ENCODE measurements at places on chromosomes 12 and 14.

DNA sequence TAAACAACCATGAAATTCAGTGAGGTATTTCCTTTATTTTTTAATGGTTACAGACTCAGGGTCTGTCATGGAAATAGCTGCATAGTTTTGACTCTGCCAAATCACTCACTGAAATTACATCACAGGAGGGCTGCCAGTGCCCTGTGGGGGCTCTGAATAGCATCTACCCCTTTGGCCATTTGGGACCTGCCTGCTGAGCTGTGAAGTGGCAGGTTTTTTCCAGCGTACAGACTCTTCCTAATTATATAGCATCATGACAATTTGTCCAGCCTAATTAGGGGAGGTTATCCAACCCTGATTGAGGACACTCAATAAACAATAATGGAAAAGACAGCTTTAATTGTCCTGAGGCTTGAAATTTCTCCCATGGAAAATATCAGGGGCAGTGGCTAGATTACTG is 1.8 kb upstream of the COCH start:
- no peak for ATAC-seq

GRCh38 chr12:632102-632696 is 31.0 kb downstream of the NINJ2 start:
- ATAC-seq = peak; percentile 90

- ATAC-seq = no peak
Observed at GRCh38 chr14:64249363-64249762, 44.8 kb downstream of the ESR2 start.

DNA sequence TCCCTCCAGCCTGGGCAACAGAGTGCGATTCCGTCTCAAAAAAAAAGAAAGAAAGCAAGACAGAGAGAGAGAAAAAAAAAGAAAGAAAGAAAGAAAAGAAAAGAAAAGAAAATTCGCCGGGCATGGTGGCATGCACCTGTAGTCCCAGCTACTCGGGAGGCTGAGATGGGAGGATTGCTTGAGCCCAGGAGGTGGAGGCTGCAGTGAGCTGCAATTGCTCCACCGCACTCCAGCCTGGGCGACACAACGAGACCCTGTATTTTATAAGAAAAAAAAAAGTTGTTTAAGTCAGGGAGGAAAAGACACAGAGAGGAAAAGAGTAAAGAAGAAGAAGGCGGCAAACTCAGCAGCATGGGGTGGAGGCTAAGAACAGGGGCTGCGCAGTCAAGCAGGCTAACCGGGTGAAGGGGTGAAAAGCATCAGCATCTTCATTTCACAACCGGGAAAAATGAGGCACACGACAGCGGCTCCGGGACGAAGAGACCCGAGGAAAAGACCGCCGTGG is 557 bp upstream of the FICD start:
- peak; percentile 16 for ATAC-seq

- peak; percentile 90 for ATAC-seq
Observed at GRCh38 chr12:90940872-90941499, 14.0 kb downstream of the CCER1 start.

- ATAC-seq = no peak
Observed at GRCh38 chr12:104641862-104642261, 185.1 kb downstream of the CHST11 start.

DNA sequence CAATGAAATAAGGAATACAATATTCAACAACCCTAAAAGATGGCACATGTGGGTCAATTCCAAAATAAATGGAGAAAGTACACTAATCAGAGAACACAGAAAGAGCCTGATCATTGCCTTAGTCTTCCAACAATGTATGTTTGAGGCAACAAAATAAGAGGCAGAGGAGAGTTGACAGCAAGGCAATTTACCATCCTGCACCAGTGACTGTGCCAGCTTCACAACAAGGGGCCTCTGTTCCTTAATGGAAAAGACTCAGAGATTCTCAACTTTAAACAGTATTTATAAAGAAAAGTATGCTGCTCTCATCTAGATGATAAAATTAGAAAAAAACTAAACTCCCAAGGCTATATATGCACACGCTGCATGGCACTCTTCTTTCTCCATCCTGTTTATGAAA is 25.9 kb downstream of the EPS8 start:
- ATAC-seq = no peak

GRCh38 chr12:71610031-71610795 is 53.4 kb downstream of the ZFC3H1 start:
- ATAC-seq = no peak

DNA sequence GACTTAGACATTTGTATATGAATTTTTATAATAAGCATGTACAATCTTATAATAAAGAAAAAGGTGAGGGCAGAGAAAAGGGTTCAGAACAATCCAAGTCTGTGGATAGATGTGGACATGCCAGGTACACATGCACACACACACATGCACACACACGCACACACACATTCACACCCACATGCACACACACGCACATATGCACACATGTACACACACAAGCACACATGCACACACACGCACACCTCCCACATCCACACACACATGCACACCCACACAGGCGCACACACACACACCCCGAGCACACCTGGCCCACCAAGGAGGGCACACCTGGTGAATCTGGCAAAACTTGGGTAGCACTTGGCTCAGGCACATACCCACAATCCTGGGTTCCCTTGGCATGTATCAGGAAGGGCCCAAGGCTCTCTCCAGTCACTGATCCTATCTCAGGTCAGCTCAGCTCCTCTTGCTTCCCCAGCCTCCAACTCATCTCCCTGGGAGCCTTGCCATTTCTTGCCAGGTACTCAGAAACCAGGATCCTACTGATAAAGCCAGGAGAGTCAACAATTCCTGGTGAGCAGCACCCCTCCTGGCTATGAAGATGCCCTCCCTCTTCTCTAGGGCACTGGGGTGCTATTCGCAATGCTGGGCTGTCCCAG is 18.6 kb upstream of the TMEM106C start:
- no peak for ATAC-seq

DNA sequence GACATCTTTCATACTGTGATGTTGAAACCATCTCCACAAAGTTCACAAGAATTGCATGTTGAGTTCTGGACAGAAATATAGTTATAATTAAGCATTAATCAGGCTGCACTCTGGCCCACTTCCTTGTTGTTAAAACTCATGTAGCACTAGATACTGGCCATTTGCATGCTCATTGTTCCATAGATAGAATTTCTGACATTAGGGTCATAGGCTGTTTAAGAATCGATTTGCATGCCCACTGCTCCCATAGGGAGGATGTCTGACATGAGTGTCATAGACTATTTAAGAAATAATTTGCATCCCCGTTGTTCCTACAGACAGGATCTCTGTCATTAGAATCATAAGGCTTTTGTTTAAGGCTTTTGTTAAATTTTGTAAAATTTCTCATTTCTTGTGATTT is 50.2 kb downstream of the MYF5 start:
- no peak for ATAC-seq

GRCh38 chr12:10165421-10165820 is 6.5 kb downstream of the OLR1 start:
- ATAC-seq = no peak

DNA sequence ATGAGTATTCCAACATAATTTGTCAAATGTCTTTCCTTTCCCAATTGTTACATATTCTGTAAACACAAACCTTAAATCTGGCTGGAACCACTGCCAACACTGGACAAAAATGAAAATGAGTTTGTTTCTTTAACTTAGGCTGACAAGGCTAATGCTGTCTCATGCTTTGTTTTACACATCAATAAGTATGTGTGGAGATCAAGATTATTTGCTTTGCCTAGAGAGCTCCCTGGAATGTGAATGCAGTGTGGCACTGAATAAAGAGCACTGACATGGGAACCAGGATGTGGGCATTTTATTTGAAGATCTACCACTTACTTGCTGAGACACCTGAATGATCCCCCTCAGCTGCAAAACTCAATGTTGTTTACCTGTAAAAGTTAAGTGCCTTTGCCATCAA is 61.7 kb downstream of the RALGAPA1 start:
- ATAC-seq = no peak

DNA sequence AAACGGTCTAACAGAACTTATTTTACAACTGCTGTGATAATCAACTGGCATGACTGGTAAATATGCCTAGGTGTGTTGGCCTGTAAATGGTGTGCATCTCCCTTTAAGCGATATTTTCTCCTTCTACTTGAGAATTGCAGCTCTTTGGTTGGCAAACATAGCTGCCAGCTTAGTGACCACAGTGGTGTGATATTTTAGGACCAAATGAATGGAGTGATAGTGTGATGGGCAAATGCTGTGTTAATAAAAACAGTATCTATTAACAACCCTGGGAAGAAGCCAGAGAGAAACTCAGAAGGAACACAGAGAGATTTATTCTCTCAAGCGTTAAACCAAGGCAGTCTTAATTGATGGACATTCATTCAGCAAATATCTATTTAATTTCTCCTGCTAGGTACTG is 278.4 kb downstream of the AACS start:
- no peak for ATAC-seq

DNA sequence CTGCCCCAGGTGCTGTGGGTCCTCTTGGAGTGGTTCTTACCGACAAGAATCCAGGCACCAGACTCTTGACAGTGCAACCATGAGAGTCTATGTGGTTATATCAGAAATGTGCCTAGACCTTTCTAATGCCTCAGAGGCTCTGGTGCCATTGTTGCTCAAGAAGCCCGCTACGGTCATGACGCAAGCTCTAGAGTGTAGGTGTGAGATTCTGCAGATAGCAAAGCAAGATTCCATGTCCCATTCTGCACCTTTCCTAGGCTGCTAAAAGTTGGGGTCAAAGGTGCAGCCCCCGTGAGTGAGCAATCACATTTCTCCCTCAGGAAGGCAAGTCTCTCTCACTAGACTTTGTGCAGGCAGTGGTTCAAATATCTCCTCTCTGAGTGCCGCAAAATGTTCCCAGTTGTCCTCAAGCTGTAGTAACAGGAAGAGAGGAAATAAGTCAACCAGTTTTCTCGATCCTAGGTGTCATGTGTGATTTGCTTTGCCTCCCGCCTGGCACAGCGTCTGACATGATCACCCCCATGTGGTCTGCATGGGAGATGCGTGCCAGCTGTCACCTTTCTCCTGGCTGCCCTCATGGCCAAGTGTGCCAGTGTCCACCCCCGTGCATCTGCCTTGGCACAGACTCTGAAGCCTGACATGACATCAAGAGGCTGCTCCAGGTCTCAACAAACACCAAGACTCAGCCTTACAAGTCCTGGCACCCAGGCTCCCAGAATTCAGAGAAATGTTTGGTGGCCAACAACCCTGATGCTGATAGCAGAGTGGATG is 122.5 kb upstream of the COCH start:
- no peak for ATAC-seq

- ATAC-seq = no peak
Observed at GRCh38 chr12:76276499-76277151, 71.6 kb downstream of the BBS10 start.

GRCh38 chr12:126936181-126936851 is 1330.7 kb upstream of the TMEM132C start:
- ATAC-seq = peak; percentile 43

- no peak for ATAC-seq
Observed at GRCh38 chr12:49093792-49094159, 825 bp downstream of the DHH start.

GRCh38 chr14:101665478-101666078 is 95.9 kb upstream of the PPP2R5C start:
- ATAC-seq = peak; percentile 81
